ENCODE measurements at places on chromosomes 7 and 10. TPM values are rescaled to one million over a fixed set of nuclear protein-coding genes. Genes with fewer than 3 reads are reported as not detected.

Gene AP3M1
- polyA plus RNA-seq: 37.3 TPM

Gene NPC1L1
- polyA plus RNA-seq: 0.04 TPM

Gene TMEM229A
- not detected for polyA plus RNA-seq

Gene CYP3A5
- polyA plus RNA-seq: 0.71 TPM

Gene CPED1
- 8.4 TPM for polyA plus RNA-seq

Gene ADD3
- 88.6 TPM for polyA plus RNA-seq

Gene GAD2
- polyA plus RNA-seq: 0.15 TPM

Gene IQUB
- polyA plus RNA-seq: 0.47 TPM

Gene SPDYE5
- polyA plus RNA-seq: 2.8 TPM

Gene TET1
- polyA plus RNA-seq: 8.2 TPM

Gene PRSS2
- polyA plus RNA-seq: not detected

Gene CPA2
- polyA plus RNA-seq: 0.49 TPM

Gene PLEKHS1
- 0.05 TPM for polyA plus RNA-seq

Gene SLC16A9
- polyA plus RNA-seq: 3.3 TPM

Gene C10orf53
- polyA plus RNA-seq: not detected

Gene TWIST1
- polyA plus RNA-seq: 4.8 TPM

Gene ITGA8
- polyA plus RNA-seq: 7.3 TPM

Gene HYAL4
- 0.05 TPM for polyA plus RNA-seq
